Activated CD8-positive, alpha-beta memory T cell treated with anti-CD3 and anti-CD28 coated beads for 4 hours (primary cell): ENCODE measurements at places on chromosomes 12 and 14.

DNA sequence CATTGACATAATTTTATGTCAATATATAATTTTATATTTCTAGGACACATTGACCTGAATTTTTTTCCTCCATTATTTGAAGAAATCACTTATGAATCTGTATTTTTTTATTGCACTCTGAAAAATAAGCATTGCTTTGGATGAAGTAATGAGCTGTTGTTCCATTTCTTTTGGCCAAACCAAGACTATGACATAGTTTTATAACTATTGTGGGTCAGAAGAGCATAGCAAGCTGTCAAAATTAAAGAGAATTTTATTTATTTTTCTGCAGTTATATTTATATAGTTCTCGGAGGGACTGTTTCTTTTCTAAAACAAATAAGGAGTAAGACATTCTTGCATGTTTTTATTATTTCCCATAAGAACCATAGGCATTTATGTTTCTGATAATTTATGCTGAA is 8.5 kb downstream of the C12orf75 start:
- no peak for DNase-seq

GRCh38 chr12:52097045-52097666 is 17.7 kb downstream of the SMIM41 start:
- no peak for DNase-seq

DNA sequence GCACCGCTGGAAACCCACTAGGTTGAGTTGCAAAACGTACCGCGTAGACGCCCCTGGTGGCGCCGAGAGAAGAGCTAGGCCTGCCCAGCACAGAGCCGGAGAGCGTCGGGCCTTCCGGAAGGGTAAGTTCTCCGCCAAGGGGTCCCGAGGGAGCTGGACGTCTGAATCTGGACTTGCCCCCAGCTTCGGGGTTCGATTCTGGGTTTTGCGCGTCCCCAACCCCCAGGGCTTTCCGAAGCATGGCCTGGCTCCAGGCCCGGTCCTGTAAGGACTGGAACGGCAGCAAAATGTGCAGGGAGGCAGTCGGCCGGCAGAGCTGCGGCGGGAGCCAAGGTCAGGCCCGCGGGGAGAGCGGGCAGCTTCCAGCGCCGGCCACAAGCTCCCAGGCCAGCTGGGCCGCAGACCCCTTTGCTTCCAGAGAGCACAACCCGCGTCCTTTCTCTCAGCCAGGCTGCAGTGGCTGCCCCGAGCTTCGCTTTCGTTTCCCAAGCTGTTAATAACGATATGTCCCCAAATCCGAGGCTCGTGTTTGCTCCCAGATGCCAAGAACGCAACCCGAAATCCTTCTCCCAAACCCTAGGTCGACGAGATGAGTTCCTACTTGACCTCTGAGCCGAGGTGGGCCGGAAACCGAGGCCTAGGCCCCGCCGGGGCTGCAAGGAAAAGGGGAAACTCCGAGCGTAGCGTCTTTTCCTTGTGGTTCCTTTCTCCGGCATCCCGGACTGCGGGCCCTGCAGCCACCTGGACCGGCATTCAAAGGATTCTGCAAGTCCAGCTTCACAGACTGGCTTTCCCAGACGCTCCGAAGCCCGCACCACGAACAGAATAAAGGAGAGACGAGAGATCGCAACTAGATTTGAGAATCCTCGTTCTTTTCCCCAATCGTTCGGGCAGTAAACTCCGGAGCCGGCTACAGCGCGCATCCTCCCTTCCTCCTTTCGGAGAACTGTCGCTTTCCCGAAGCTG is 3.2 kb upstream of the TBX5 start:
- no peak for DNase-seq

- no peak for DNase-seq
Measured at GRCh38 chr12:90303771-90304170, 595.1 kb upstream of the ATP2B1 start.

DNA sequence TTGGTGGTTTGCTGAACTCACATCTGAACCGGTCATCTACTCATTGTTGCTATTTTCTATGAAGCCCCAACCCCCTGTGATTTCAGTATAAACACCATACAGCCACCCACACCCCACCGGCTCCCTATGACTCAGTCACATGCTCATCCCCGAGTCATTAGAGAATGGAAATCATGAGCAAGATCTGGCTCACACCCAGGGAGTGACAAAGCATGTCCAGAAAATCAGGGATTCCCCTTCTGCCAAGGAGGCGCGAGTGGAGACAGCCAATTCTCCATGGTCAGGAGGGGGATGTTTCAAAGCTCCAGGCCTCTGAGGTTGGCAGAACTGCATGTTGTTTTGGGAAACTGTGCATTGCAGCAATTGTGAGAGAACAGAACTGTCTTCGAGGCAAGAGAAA is 657.5 kb upstream of the TBX3 start:
- DNase-seq, result no peak

GRCh38 chr14:24911324-24912109 is 138.4 kb downstream of the STXBP6 start:
- no peak for DNase-seq
